ENCODE measurements at places on chromosomes 7 and 10. TPM values are rescaled to one million over a fixed set of nuclear protein-coding genes. Genes with fewer than 3 reads are reported as not detected.

The FZD8 gene
- total RNA-seq = 0.10 TPM

The TNS3 gene
- total RNA-seq = 0.12 TPM

The EPO gene
- total RNA-seq = not detected

- H3K27ac ChIP-seq = no peak overlapping the region
- H3K27me3 ChIP-seq = peaks cover 14% of the 10 kb centered on the region
- H3K36me3 ChIP-seq = no peaks in the 10 kb centered on the region
- DNase-seq = no peak
These were observed 4.6 kb upstream of the FAM170B start for GRCh38 chr10:49138361-49138891.

DNA sequence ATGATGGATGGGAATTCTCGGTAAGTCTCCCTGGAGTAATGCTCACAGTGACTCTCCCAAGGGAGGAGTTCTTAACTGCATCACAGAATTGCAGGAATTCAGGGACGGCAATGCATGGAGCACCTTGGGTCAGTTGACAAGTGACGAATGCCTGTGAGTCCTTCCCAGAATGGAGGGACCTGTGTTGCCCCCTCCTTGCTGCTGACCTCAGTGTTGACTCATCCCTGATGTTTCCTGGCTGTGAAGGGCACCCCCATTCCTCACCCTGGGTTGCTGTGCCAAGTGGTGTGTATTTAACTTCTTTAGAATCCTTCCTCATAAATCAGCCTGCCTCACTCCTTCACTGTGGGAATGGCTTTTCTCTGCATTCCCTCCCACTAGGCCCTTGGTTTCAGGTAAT is 98.9 kb downstream of the LRMDA start:
- no peaks in the 10 kb centered on the region for H3K36me3 ChIP-seq
- no peak overlapping the region for H3K4me3 ChIP-seq
- no peak overlapping the region for H3K27ac ChIP-seq
- no peak for DNase-seq

- no peak overlapping the region for H3K4me3 ChIP-seq
- no peaks in the 10 kb centered on the region for H3K36me3 ChIP-seq
- no peak overlapping the region for H3K27ac ChIP-seq
- H3K27me3 ChIP-seq = no peaks in the 10 kb centered on the region
These were observed 354.5 kb downstream of the TFEC start for GRCh38 chr7:115676080-115676479.

DNA sequence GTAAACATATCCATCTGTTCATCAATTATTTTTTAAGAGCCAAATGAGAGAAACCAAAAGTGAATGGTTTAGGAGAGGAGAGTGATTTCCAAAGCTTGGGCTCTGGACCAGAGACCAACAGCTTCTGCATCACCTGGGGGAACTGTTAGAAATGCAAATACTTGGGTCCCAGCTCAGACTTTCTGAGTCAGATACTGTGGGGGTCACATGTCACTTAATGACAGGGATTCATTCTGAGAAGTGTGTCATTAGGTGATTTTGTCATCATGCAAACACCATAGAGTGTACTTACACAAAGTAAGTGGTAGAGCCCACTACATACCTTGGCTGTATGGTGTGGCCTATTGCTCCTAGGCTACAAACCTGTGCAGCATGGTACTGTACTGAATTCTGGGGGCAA is 128.5 kb upstream of the PRR15 start:
- H3K4me3 ChIP-seq = no peak overlapping the region
- H3K27me3 ChIP-seq = no peaks in the 10 kb centered on the region
- H3K4me1 ChIP-seq = peaks cover 2% of the 10 kb centered on the region
- H3K36me3 ChIP-seq = no peaks in the 10 kb centered on the region
- DNase-seq = no peak

DNA sequence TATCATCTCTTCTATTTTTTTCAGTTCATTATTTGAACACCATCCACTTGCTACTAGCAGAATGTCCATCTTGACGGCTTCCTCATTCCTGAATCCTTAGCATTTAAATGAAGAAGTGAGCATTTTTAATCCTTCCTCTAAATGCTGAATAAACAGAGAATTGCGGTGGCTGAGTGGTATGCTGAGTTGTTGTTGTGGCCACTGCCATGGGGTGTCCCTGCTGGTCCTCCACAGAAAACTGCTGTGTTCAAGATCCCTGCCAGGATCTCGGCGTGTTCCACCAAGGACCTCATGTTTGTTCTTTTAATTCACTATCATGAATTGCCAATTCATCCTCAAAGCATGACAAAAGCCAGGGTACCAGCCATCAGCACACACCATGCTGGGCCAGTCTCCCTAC is 48.9 kb upstream of the HABP2 start:
- no peaks in the 10 kb centered on the region for H3K36me3 ChIP-seq
- H3K27ac ChIP-seq = no peak overlapping the region
- no peak for DNase-seq
- H3K4me1 ChIP-seq = no peaks in the 10 kb centered on the region
- no peak overlapping the region for H3K4me3 ChIP-seq
- H3K27me3 ChIP-seq = peaks cover 13% of the 10 kb centered on the region

DNA sequence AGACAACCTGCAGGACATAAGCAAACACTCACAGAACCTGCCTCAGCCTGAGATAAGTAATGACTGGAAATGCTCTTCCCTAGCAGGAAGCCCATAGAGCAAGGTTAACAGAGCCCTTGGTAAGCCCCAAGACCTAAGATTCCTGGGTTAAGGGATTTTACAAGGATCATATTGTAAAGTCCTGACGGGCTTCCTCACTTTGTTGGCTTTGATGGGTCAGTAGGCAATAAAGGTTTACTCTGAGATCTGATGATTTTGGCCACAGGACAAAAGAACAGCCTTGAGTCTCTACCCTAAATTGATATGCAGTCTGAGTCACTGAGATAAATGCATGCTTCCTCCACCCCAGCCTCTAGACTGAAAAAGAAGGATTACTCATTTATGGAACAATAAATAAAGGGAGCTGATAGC is 270.8 kb downstream of the HTR7 start:
- no peak overlapping the region for H3K27ac ChIP-seq
- no peaks in the 10 kb centered on the region for H3K36me3 ChIP-seq
- no peak overlapping the region for H3K4me3 ChIP-seq
- no peak for DNase-seq
- H3K4me1 ChIP-seq = no peaks in the 10 kb centered on the region

DNA sequence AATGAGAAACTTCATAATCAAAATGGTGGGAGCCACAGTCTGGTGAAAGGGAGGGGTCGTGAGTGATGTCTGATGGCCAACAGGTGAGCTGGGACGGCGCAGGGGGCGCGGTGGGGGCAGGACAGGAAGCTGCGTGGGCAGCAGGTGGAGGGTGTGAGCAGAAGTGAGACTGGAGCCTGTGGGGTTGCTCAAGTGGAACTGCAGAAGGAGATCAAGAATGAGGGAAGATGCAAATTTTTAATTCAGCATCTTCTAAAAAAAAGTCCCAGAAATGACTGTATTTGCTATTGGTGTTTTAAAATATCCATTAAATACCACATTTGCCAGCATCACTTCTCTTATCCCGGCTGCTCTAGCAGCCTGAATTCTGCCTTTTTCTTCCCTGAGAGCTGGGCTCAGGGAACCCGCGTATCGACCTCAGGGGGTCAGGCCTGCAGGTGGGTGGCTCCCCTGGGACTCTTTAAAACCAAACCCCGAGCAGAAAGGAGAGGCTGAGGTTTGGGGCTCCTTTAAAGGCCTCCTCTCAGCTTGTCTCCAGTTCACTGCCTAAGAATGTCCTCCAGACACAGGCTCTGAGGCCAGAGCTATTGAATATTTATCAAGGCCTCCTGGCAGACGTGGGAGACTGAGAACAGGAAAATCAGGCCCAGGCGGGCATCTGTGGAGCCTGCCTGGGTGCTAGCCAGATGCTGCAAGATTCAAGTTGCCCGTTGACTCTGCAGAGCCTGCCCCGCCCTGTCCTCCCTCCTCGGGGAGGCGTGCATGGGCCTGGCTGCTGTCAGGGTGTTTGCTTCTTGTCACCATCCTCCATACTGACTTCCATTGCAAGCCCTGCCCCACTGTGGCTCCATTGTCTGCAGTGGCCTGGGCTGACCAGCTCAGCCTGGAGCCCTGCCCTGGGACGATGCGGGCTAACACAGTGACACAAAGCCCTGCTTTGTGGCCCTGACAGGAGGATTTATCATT is 53.9 kb downstream of the SYPL1 start:
- H3K36me3 ChIP-seq = no peaks in the 10 kb centered on the region
- no peak overlapping the region for H3K4me3 ChIP-seq

GRCh38 chr7:105131033-105131656 is 117.1 kb downstream of the KMT2E start:
- peaks cover 11% of the 10 kb centered on the region for H3K36me3 ChIP-seq
- H3K27ac ChIP-seq = no peak overlapping the region
- no peak overlapping the region for H3K4me3 ChIP-seq
- H3K27me3 ChIP-seq = no peaks in the 10 kb centered on the region
- H3K4me1 ChIP-seq = peaks cover 23% of the 10 kb centered on the region

All from activated naive CD8-positive, alpha-beta T cell treated with anti-CD3 and anti-CD28 coated beads for 36 hours (primary cell).